ENCODE measurements at places on chromosomes 13 and 19. TPM values are rescaled to one million over a fixed set of nuclear protein-coding genes. Genes with fewer than 3 reads are reported as not detected.

The CLC gene
- total RNA-seq, result not detected

The ZNF221 gene
- 2.7 TPM for total RNA-seq

The CCNE1 gene
- total RNA-seq, result 3.2 TPM

The ZNF586 gene
- 24.3 TPM for total RNA-seq

GRCh38 chr13:47474839-47475238 is 526.2 kb downstream of the SUCLA2 start:
- no peak overlapping the region for H3K4me3 ChIP-seq
- H3K4me1 ChIP-seq, result no peaks in the 10 kb centered on the region
- no peak for DNase-seq
- H3K27ac ChIP-seq, result no peak overlapping the region

DNA sequence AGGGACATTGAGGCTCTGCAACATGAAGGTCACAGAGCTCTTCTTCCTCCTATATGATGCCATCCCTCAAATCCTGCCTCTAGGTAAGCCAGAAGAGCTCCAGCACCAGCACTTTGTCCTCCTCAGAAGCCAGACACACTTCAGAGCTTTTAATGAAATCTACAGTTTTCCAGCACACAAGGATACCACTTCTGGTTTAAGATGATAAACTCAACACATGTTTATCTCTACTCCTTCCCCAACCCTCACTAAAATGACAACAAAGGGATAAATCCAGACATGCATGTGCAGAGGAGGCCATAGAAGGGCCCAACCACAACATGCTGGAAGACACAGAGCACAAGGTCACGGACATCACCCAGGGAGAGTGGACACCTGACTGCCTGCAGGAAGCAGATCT is 195.3 kb downstream of the USP12 start:
- H3K4me3 ChIP-seq, result no peak overlapping the region
- H3K27me3 ChIP-seq, result no peaks in the 10 kb centered on the region
- H3K4me1 ChIP-seq, result no peaks in the 10 kb centered on the region
- H3K36me3 ChIP-seq, result no peaks in the 10 kb centered on the region
- no peak for DNase-seq
- no peak overlapping the region for H3K27ac ChIP-seq

DNA sequence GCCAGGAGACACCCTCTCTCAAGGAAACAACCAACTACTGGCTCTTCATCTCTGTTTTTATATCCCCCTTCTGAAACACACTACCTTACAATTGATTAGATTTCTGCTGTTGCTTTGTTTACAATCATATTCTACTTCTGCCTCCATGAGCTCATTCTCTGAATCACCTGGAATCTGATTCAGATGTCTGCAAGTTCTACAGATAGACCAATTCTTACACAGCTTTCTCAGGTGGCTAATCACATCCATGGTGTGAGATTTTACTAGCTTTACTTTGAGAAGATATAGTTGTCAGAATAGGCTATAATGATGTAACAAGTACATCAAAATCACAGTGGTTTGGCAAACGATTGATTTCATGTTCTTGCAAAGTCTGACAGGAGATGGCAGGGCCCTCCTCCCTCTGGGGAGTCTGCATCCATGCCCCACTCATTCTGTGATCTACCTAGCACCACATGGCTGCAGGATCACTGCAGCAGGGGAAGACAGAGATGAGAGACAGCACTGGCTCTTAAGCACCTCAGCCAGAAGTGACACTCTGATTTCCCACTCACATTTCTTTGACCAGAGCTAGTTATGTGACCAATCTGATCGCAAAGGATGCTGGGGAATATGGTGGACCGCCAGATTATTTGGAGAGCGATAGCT is 243.7 kb downstream of the FOXO1 start:
- no peaks in the 10 kb centered on the region for H3K36me3 ChIP-seq
- DNase-seq, result no peak
- H3K4me3 ChIP-seq, result no peak overlapping the region
- no peak overlapping the region for H3K27ac ChIP-seq

DNA sequence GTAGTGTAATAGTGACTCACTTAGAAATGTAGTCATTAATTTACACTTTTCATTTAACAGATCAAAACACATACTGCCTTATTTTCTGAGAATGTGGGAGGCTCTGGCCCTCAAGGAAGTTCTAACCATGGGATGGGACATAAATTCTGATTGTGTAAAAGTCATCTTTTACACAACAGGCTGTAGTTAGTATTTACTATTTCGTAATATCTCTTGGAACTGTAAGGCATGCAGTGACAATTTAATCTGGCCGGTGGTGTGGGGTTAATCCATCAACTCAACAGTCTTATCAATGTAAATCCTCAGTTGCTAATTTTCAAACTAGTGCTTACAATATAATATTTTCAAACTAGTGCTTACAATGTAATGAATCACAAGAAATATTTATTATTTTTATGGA is 1599.2 kb downstream of the EFNB2 start:
- DNase-seq, result no peak
- no peak overlapping the region for H3K27ac ChIP-seq
- H3K4me3 ChIP-seq, result no peak overlapping the region
- no peaks in the 10 kb centered on the region for H3K4me1 ChIP-seq

DNA sequence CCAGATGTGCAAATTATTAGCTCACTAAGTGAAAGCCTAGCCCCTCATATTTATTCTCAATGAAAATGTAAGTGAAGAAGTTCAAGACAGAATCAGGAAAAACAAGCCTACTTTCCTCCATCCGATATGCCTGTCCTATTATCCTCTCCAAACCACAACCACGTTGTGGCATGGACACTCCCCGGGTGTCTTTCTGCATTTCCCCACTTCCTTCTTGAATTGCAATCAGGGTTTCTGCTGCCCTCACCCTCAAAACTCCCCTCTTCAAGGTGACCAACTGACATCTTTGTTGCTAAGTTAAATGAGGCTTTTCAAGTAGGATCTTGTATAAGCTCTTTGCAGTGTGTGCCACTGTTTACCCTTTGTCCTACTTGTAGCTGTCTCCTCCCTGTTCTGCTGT is 11.8 kb downstream of the SLC25A30 start:
- no peak for DNase-seq
- H3K36me3 ChIP-seq, result peaks cover 65% of the 10 kb centered on the region
- H3K27ac ChIP-seq, result no peak overlapping the region

DNA sequence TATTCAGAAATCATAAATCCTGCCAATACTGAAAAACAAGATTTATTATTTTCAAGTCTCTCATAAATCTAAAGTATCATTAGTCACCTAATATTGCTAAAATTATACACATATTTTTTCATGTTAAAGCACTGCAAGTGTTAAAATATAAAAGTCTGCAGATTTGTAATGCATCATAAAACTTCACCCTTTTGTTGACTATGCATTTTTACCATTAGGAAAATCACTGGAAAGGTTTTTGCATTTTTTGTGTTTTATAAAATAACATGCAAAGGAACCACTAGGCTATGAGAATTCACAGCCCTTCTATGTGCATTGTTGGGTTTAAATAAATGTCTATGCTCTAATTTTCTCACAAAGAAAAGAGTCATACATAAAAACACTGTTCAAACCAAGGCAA is 407.3 kb downstream of the DACH1 start:
- no peak overlapping the region for H3K4me3 ChIP-seq
- H3K27me3 ChIP-seq, result no peaks in the 10 kb centered on the region
- H3K4me1 ChIP-seq, result no peaks in the 10 kb centered on the region
- H3K27ac ChIP-seq, result no peak overlapping the region
- H3K36me3 ChIP-seq, result no peaks in the 10 kb centered on the region

DNA sequence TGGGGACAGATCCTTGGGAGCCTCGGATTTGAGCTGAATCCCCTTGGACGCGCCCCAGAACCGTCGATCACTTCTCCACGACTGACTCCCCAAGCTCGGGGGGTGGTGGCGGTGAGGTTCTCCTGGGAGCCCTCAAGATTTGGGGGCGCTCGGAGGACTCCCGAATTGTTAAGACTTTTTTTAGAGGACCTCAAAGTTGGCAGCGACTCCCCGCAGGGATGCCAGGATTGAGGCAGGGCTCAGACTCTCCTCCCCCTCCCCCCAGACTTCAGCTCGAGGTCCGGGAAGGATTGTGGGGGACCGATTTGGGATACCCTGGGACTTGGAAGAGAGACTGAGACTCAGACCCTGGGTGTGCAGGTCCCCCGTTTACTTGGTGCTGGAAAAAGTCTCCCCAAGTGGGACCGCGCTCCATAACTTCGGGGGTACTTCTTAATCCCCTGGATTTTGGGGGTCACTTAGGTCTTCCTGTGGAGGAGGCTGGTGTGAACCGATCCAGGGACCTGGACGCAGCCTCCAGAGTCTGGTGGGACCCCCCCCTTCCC is 665 bp downstream of the VASP start:
- DNase-seq, result no peak
- H3K36me3 ChIP-seq, result no peaks in the 10 kb centered on the region
- peaks cover 56% of the 10 kb centered on the region for H3K4me1 ChIP-seq
- H3K27me3 ChIP-seq, result no peaks in the 10 kb centered on the region
- H3K27ac ChIP-seq, result peak overlapping the region; percentile 93
- peak overlapping the region; percentile 100 for H3K4me3 ChIP-seq

DNA sequence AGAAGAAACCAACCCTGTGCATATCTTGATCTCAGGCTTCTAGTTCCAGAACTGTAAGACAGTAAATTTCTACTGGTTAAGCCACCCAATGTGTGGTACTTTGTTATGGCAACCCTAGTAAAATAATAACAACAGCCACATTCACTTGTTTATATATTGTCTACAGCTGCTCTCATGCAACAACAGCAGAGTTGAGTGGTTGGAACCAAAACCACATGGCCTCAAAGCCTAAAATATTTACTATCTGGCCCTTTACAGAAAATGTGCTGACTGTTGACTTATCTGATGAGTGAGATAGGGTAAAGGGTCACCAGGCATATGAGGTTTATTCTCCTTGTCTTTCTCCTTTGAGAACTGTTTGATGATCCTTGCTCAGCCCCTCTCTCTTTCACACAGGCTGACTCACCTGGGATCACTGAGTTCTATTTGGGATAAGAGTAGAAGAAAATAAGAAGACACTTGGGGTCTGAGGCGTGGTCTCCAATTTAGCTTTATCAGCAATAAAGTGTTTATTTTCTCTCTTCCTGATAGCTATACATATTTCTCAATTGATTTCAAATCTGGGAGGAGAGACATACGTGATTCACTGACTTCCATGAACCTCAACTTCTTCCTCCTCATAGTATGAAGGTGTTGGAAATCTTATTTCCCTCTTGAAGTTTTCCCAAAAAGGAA is 227.5 kb upstream of the STARD13 start:
- no peak overlapping the region for H3K27ac ChIP-seq
- H3K4me1 ChIP-seq, result peaks cover 22% of the 10 kb centered on the region
- H3K27me3 ChIP-seq, result no peaks in the 10 kb centered on the region
- DNase-seq, result no peak
- H3K4me3 ChIP-seq, result no peak overlapping the region

DNA sequence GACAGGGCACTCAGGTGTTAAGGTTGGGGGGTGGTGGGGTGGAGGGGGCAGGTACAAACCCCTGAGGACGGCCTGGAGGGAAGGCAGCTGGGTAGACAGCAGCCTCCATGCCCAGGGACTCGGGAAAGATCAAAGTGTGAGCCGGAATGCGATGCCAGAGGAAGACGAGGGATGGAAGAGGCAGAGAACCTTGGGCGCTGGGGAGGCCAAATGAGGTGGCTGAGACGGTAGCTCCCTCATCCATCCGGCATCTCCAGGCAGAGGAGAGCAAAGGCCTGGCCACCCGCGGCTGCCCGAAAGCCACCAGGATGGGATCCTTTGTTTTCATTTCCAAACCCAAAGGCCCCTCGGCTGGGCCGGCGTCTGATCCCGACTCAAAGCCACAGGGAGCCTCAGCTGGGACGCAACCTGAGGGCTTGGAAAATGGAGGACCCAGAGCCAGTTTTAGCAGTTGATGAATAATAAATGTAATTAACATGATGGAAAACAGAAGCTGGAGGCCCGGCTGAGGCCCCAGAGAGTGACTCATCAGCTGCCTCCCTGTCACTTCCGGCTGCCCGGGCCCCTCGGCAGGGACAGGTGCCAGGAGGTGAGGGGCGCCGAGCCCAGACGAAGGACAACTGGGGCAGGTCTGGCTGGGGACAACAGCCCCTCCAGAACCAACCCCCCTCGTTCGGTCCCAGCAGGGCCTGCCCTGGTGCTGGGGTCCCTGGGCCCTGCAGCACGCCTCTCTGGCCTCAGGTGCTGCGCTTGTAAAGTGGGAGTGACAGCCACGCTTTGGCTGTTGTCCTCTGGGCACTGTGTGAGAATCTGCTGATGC is 61.6 kb downstream of the CEBPG start:
- H3K27ac ChIP-seq, result no peak overlapping the region
- no peak for DNase-seq
- no peak overlapping the region for H3K4me3 ChIP-seq
- H3K36me3 ChIP-seq, result no peaks in the 10 kb centered on the region

Measured in vagina (tissue), 2 donors.